ENCODE measurements at places on chromosomes 6 and 20.

DNA sequence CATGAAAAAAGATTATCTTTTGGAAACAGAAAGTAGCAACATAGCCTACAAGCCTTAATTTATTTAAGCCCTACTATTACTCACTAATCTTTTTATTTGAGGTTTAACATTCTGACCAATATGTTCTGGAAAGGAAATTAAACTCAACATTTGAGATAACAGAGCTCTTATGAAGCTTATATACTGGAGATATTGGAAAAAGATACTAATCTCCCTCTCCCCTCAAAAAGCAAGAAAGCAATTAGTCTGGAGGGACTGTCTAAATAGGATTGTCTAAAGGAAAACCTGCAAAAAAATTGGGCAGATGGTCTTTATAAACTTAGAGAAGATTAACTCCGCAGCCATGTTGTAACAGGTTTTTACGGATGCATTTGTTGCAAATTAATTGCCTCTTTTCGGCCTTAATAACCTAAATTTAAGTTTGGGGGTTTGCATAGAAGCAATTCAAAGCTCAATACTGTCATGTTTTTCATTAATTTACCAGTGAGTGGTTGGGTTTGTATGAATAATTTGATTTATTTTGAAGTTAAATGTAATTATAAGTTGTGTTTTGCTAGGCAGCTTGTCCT lies 79.1 kb downstream of the SHLD1 start:
- DNase-seq: no peak

DNA sequence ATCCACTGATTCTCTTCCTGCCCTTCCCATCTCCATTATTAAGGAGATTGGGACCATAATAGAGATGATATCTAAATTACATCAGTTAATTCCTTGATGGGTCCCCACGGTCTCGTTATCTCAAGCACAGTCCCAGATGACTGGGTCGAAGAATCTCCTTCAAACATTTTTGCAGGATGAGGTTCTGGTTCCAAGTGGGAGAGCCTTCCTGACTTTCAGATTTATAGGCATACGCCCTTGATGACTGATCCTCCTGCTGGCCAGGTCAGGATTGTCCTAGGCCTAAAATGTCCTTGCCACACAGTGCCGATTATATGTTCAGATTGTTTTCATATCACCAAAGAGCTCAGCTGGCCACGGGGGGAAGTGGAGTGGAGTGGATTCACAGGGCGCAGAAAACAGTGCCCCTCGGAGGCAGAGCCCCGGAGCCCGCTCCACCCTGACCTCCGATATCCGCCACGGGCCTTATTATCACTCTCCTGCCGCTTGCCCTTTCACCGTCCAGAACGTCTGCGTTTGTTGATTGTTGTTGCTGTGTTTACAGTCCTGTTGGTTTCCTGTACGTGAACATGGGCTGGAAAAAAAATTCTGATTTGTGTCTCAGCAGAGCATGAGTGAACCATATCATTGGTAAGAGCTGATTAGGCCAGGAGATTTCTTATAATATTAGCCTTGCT lies 8.9 kb downstream of the BMP6 start:
- no peak for DNase-seq

DNA sequence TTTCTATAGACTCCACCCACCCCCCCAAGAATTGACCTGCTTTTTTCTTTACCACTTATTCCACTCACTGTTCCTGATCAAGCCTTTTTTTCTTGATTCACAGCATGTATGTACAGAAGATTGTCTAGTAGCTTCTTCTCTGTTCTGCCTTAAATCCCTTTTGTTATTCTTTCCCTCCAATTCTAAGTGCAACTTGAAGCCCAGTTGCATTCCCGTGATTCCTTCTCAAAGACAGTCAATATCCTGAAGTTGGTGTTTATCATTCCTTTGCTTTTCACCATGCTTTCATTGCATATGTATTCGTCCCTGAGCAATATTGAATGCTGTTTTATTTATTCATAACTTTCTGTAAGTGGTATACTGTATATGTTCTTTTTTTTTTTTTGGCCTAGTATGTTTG lies 21.0 kb downstream of the XRN2 start:
- no peak for DNase-seq

GRCh38 chr6:167779129-167779992 lies 47.4 kb upstream of the AFDN start:
- no peak for DNase-seq

- DNase-seq: no peak
These were observed 30.5 kb upstream of the RPP40 start for GRCh38 chr6:5034328-5034727.
